H1 (cell line): ENCODE measurements at places on chromosomes 16 and 17. TPM values are rescaled to one million over a fixed set of nuclear protein-coding genes. Genes with fewer than 3 reads are reported as not detected.

DNA sequence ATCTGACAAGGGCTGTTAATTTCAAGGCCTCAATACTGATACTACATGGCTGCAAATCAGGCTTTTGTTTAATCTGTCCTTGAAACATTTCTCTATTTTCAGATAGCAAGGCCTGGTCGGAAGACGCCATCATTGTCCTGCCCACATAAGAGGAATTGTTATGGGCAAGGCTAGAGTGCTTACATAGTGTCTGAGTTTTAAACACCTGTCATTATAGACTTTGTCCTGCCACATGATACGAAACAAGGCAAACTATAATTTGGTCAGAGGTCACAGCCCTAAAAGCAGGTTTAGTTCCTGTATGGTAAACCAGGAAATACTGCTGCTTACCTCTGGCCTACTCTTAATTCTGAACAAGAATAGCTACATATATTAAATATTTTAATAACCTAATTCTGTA lies 104.4 kb downstream of the SSH2 start:
- no peaks in the 10 kb centered on the region for H3K36me3 ChIP-seq
- H3K4me3 ChIP-seq, result no peak overlapping the region
- no peak overlapping the region for H3K27ac ChIP-seq
- H3K4me1 ChIP-seq, result no peaks in the 10 kb centered on the region
- DNase-seq, result no peak
- H3K27me3 ChIP-seq, result no peaks in the 10 kb centered on the region; the same call in 1 of the 2 replicates

- no peak overlapping the region for H3K4me3 ChIP-seq
- no peaks in the 10 kb centered on the region for H3K36me3 ChIP-seq
- peaks cover 2% of the 10 kb centered on the region; the same call in 1 of the 2 replicates for H3K4me1 ChIP-seq
- H3K27me3 ChIP-seq, result no peaks in the 10 kb centered on the region
- no peak overlapping the region for H3K27ac ChIP-seq
Observed at GRCh38 chr16:13052431-13052830, 151.0 kb downstream of the SHISA9 start.

DNA sequence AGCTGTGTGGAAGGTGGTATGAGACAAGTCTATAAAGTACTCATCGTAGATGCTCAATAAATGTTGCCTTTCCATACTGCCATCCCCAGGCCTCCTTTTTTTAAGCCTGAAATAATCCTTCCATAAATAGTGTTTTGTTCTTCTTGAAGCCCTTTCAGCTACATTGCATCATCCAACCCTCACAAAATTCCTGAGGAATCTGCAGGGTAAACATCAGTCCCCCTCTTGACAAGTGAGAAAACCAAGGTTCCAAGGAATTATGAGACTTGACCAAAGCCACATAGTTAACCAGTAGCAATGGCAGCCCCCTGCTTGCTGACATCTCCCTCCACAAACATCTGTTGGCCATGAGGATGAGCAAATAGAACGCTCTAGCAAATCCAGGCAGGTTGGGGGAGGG lies 89.7 kb upstream of the CCL1 start:
- H3K4me3 ChIP-seq, result no peak overlapping the region
- no peak overlapping the region for H3K27ac ChIP-seq
- no peaks in the 10 kb centered on the region; the same call in 1 of the 2 replicates for H3K27me3 ChIP-seq
- H3K4me1 ChIP-seq, result no peaks in the 10 kb centered on the region
- no peak for DNase-seq
- H3K36me3 ChIP-seq, result no peaks in the 10 kb centered on the region

DNA sequence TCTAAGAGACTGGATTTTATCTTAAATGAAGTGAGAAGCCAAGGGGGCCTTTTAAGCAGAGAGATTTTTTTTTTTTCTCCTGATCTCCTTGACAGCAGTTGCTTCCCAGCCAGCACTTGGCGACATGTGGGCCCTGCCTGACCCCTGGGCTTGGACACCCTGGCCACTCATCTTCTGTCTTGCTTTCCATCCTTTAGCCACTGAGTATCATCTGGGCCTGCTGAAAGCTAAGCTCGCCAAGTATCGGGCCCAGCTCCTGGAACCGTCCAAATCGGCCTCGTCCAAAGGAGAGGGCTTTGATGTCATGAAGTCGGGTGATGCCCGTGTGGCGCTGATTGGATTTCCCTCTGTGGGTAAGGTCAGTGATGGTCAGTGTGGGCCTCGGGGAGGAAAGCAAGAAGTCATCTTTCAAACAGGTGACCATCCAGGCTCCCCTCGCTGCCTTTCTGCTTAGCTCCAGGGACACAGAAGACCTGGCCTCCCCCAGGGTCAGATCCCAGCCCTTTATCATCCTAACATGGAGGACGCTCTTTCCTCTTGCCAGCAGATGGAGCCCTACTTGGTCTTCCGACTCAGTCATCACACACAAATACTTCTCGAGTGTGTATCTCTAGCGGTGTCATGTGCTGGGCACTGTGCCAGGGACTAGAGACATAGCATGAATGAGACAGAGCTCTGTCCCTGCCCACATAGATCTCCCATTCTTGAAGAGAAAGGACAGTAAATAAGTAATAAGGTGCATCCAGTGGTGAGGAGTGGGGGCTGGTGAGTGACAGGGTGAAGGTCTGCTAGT lies 6.1 kb downstream of the DRG2 start:
- H3K4me1 ChIP-seq, result peaks cover 1% of the 10 kb centered on the region; the same call in 1 of the 2 replicates
- H3K4me3 ChIP-seq, result no peak overlapping the region
- H3K27ac ChIP-seq, result no peak overlapping the region
- DNase-seq, result no peak
- H3K36me3 ChIP-seq, result peaks cover 9% of the 10 kb centered on the region; the same call in 1 of the 2 replicates
- H3K27me3 ChIP-seq, result no peaks in the 10 kb centered on the region

GRCh38 chr17:50062293-50063243 lies 6.7 kb downstream of the ITGA3 start:
- H3K27me3 ChIP-seq, result peaks cover 3% of the 10 kb centered on the region; the same call in 1 of the 2 replicates
- H3K4me1 ChIP-seq, result peaks cover 3% of the 10 kb centered on the region; the same call in 1 of the 2 replicates
- no peaks in the 10 kb centered on the region for H3K36me3 ChIP-seq
- H3K4me3 ChIP-seq, result no peak overlapping the region
- DNase-seq, result no peak

Gene ZNF764
- 5.7 and 8.3 TPM in 2 replicates for polyA plus RNA-seq

DNA sequence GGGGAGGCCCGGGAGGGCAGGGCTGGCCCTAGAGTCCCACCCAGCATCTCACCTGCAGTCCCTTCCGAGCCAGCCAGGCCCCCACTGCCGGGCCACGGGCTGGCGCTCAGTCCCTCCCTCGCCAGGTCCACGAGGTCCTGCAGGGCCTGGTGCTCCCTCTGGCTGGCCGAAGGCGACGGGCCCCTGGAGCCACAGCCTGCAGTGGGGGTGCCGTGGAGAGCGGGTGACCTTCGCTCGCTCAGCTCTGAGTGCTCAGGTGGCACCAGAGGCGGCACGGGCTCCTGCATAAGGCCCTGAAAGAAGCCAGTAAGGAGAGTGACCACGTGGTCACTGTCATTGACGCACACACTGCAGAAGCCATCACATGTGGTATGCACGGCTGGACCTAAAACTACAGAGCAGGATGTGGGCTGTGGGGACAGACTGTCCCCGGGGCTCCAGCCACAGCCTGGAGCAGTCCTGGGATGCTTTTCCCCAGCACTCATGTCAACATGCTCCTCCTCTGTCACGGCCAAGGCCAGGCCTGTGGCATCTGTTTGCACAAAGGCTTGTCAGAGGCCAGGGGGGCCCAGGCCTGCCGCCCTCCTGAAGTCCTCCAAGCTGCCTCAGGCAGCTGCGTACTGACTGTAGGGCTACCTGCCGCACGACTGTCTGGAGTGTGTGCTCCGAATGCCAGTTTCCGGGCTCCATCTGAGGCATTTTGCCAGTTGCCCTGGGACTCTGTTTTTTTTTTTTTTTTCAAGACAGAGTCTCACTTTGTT lies 15.1 kb downstream of the SLX4 start:
- no peaks in the 10 kb centered on the region for H3K4me1 ChIP-seq
- H3K27ac ChIP-seq, result no peak overlapping the region
- no peak overlapping the region for H3K4me3 ChIP-seq
- no peak for DNase-seq

Gene TMEM235
- polyA plus RNA-seq, result 0.05 and 0.14 TPM in 2 replicates

Gene GAA
- polyA plus RNA-seq, result 14.8 and 32.7 TPM in 2 replicates

Gene LRRC75A
- 9.7 and 10.5 TPM in 2 replicates for polyA plus RNA-seq

Gene IRF8
- polyA plus RNA-seq, result 0.35 and 0.72 TPM in 2 replicates

Gene TBC1D24
- polyA plus RNA-seq, result 8.7 and 13.3 TPM in 2 replicates

DNA sequence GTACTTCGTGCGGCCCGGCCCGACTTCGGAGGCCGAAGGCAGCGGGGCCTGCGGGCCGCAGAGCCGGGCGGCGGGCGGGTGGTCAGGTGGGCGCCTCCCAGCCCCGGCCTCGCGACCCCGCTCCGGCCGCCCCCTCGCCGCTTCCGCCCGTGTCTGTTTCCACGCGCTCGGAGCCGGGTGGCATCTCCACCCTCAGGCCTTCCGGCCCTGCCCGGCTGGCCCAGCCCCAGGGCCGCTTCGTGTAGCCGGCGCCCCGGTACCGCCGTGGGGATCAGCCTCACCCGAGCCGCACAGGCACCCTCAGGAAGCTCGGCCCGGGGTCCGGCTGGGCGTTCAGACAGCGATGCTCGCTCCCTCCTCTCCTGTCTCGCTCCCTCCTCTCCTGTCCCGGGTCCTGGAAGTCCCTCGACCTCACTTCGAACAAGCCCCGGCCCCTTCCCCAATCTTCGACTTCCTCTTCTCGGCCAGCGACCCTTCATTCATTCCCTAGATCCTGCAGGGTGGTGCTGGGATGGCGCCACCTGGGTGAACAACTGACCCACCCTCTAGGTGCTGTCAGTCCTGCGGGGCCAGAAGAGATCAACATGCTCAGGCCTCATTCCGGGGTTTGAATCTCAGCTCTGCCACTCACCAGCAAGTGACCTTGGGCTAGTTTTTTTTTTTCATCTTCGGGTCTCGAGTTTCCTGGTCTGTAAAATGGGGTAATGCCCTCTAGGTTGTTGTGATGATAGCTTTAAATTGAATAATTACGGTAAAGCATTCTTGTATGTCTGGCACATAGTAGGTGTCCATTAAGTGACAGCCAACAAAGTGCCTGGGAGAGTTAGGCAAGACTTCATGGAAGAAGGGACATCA lies 610 bp downstream of the VPS4A start:
- peak overlapping the region; percentile 53 for H3K4me3 ChIP-seq
- H3K36me3 ChIP-seq, result peaks cover 9% of the 10 kb centered on the region
- H3K4me1 ChIP-seq, result peaks cover 3% of the 10 kb centered on the region
- peak; percentile 77 for DNase-seq
- H3K27me3 ChIP-seq, result no peaks in the 10 kb centered on the region

GRCh38 chr16:86977076-86977676 lies 340.0 kb downstream of the C16orf95 start:
- H3K36me3 ChIP-seq, result no peaks in the 10 kb centered on the region
- no peak overlapping the region for H3K4me3 ChIP-seq
- no peaks in the 10 kb centered on the region for H3K4me1 ChIP-seq
- H3K27ac ChIP-seq, result no peak overlapping the region
- no peak for DNase-seq
- H3K27me3 ChIP-seq, result no peaks in the 10 kb centered on the region

Gene NUBP1
- polyA plus RNA-seq, result 29.1 and 32.2 TPM in 2 replicates

GRCh38 chr17:47275245-47275984 lies 21.8 kb downstream of the ITGB3 start:
- H3K36me3 ChIP-seq, result no peaks in the 10 kb centered on the region
- peak overlapping the region; percentile 51; the same call in 1 of the 2 replicates for H3K27ac ChIP-seq
- H3K4me3 ChIP-seq, result 0 out of 2 replicates have a peak overlapping the region, but pooled peaks have one; percentile 7
- H3K4me1 ChIP-seq, result peaks cover 18% of the 10 kb centered on the region

DNA sequence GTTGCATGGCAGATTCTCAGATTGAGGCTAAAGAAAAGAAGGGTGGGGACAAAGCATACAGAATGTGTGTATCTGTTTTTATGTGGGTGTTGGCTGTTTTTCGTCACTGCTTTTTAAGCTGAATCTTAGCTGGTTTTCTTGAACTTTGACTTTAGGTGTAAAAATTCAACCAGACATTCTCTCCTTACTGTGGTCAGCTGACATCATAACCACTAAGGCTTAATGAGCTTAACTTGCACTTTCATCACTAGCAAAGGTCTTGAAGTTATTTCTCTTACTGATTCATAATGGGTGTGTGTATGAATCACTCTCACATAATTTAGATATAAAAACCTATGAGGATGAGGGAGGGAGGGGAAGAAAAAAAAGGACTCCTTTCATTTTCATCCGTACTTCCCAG lies 4.0 kb upstream of the CDC6 start:
- no peaks in the 10 kb centered on the region for H3K27me3 ChIP-seq
- no peak overlapping the region for H3K27ac ChIP-seq
- no peak overlapping the region for H3K4me3 ChIP-seq
- peaks cover 5% of the 10 kb centered on the region for H3K4me1 ChIP-seq
- H3K36me3 ChIP-seq, result peaks cover 17% of the 10 kb centered on the region

DNA sequence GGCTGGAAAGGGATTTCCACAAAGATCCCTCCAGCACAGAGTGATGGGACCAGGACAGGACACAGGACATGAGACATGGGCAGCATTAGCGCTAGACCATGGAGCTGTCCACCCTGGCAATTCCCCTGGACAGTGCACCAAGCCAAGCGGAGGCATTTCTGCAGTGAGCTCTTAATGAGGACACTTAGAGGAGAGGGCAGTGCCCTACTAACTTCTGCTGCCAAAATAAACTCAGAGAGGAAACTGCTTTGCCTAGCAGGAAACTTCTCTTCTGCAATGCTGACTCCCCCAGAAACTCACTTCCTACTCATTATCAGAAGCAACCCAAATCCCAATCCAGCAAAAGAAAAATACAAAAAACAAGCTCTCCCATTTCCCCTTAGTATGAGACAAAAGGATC lies 119.2 kb downstream of the HS3ST2 start:
- H3K4me1 ChIP-seq, result peaks cover 7% of the 10 kb centered on the region; the same call in 1 of the 2 replicates
- DNase-seq, result no peak
- no peaks in the 10 kb centered on the region for H3K36me3 ChIP-seq
- H3K27ac ChIP-seq, result no peak overlapping the region
- H3K27me3 ChIP-seq, result no peaks in the 10 kb centered on the region

DNA sequence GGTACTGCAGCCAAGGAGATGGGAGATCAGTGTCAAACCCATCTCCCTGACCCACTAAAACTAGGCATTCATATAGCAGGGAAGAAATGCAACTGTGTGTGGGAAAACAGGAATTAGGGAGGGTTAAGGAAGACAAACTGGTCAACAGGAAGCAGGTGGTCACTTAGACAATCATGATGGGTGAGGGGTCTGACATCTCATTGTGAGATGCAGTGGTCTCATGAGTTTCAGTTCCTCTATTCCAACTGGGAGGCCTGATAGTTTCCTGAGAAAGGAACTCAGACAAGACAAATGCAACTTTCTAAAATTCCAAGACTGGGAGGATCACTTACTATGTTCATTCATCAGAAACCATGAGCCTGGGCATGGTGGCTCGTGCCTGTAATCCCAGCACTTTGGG lies 361.4 kb upstream of the C16orf82 start:
- no peaks in the 10 kb centered on the region for H3K27me3 ChIP-seq
- no peak overlapping the region for H3K27ac ChIP-seq
- DNase-seq, result no peak
- no peak overlapping the region for H3K4me3 ChIP-seq
- H3K4me1 ChIP-seq, result 0 out of 2 replicates have a peak, but pooled peaks cover 2% of the 10 kb centered on the region
